Activated effector memory CD4-positive, alpha-beta T cell treated with anti-CD3 and anti-CD28 coated beads, Interleukin-2, amount 50 U/mL, for 16 hours (primary cell): ENCODE measurements at places on chromosomes 2 and 18.

- DNase-seq: no peak
Measured at GRCh38 chr2:64223055-64223454, 78.8 kb upstream of the PELI1 start.

DNA sequence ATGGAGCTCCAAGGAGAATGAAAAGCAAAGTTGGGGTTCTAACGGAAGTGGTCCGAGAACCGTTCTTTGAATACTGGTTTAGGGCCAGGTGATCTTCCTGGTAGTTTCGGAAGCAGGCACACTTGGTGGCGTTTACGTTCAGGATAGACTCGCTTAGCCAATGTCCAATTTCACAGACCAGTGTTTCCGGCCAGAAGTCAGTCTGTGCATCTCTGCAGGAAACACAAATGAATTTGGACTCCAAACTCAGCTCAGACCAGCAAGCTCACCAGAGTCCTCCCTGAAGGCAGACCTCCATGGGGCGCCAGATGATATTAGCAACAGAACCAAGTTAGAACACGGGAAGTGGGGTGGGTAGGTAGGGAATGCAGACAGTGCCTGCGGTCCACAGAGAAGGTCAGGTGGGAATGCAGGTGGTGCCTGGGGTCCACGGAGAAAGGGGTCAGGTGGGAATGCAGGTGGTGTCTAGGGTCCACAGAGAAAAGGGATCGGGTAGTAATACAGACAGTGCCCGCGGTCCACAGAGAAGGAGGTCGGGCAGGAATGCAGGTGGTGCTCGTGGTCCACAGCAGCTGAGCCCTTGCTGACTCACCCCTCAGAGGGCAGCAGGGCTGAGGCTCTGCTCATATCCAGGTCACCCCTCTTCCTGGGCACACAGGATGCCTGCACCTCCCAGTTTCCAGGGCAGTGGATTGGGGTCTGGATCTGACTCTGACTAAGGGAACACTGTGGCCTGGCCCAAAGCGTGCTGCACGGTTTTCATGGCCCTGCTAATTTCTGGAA, 169.0 kb downstream of the MYT1L start:
- no peak for DNase-seq

- peak; percentile 83 for DNase-seq
Measured at GRCh38 chr2:161237392-161238264, 70.6 kb upstream of the PSMD14 start.

- no peak for DNase-seq
Measured at GRCh38 chr2:171864357-171864985, 29.6 kb downstream of the SLC25A12 start.

- DNase-seq: no peak
Measured at GRCh38 chr2:48174503-48174902, 268.2 kb upstream of the FBXO11 start.

DNA sequence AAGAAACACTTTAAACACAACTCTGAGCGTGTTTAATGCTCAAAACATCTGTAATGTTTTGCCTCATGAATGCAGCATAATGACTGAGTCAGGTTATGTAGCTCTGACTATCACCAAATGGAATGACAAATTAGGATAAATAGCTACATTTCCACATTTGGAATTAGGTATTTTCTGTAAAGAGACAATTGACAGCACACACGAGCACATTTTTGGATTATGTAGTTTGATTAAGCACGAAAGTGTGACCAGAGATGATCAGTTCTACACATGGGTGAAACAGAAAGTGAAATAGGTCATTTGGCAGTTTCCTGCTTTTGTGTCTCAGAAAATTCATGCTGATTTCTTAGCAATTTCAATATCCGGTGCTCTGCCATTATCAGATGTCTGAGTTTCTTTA, 29.0 kb downstream of the LPIN1 start:
- DNase-seq: no peak

GRCh38 chr2:104812286-104812685, 41.6 kb upstream of the POU3F3 start:
- DNase-seq: no peak

GRCh38 chr2:239711911-239712570, 311.2 kb upstream of the HDAC4 start:
- DNase-seq: peak; percentile 50

DNA sequence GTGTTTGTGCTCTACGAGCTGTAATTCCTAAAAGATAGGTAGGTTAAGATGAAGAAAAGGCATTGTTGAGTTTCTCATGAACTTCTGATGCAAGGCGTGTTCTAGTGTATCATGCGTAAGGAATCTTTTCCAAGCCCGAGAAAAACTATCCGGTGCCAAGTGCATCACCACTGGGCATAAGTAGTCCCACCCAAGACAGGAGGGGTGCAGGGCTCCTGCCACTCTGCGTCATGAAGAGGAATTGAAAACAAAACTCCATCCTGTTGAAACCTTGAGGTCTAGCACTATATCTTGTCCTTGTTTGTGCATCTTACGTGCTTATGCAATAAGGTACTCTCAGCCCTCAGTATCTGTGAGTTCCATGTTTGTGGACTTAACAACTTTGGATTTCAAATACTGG, 45.7 kb downstream of the RAB31 start:
- no peak for DNase-seq
